SW 1271 (cell line): ENCODE measurements at places on chromosomes 11 and 22.

DNA sequence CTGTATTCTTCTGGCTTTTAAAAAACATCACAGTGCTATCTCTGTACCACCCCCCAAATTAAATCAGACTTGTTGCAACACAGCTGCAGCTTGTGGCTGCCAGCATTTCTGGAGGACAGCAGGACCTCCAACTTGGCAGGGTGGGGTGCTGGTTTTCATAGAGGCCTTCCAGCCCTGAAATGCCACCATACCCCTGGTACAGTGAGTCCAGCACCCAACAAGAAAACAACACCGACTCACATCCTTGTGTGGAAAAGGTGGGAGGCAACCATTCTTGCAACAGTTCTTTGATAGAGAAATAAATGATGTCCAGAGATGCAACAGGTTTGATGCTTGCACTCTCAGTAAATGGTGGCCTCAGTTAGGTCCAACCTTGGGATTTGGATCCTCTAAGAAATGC is 96.0 kb downstream of the ABTB2 start:
- DNase-seq = no peak

DNA sequence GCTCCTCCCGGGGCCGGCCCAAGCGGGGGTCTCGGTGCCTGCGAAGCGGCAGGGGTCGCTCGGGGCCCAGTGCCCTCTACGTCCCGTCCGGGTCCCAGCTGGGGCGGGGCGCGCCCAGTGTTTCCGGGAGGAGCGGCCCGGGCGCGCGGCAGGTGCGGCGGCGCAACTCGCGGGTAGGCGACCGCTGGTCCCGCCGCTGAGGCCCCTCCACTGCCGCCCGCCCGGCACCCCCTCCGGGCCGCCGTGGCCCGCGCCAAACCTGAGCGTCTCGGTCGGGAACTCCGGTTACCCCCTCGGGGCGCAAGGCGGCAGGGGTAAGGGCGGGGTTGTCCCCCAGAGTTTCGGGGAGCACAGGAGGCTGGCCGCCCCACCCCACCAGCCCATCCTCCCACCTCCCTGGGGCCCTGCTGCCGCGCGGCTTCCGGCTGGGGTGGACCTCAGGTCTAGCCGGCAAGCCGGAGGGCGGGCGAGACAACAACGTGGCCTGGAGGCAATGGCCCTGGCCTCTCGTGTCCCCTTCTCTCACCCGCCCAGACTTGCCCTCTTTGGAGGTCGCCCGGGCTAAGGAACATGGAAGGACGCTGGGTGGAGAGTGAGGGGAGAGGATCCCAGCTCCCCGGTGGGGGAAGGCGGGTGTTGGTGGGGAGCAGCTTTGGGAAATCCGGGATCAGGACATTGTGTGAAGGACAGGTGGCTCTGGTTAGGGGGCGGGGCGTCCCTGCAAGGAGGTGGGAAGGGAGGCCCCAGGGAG is 398 bp upstream of the CRACR2B start:
- DNase-seq = no peak

- peak; percentile 65 for DNase-seq
These were observed 718 bp upstream of the MADD start for GRCh38 chr11:47269002-47269828.

DNA sequence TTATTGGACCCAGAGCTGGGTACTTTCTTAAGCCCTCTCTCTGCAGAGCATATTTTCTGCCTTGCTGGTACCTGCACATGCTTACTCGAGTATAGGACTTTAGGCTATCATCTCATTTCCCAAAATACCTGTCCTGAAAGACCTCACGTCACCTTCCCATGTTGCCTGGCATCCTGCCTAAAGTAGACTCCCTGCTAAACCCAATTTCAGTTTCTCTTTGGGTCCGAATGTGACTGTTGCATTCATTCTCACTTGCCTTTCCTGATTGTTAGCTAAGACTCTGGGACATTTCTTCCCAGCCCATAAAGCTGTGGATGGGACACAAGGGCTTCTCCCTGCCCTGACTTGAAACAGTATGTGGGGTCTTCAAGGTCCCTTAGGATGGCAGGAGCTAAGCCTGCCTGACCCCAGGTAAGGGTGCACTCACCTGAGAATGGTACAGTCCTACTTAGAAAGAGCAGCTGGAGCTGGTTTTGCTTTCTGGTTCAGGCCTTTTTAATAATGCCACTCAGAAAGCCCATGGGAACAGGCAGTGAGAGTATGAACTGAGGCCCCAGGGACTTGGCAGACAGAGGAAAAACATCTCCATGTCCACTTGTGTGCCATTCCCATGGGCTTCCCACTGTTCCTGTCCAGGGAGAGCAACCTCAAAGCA is 12.9 kb downstream of the OR51E2 start:
- no peak for DNase-seq

- no peak for DNase-seq
These were observed 81.8 kb upstream of the KCNQ1OT1 start for GRCh38 chr11:2781408-2782274.

- no peak for DNase-seq
These were observed 4.1 kb downstream of the TSPAN32 start for GRCh38 chr11:2305788-2306451.
